Amniotic epithelial cell (primary cell): ENCODE measurements at places on chromosomes 7 and 10.
A peak's percentile ranks its signal among the peaks of the same experiment; 100 is the strongest.

GRCh38 chr7:103379270-103379975 lies 32.0 kb downstream of the PSMC2 start:
- DNase-seq: no peak

DNA sequence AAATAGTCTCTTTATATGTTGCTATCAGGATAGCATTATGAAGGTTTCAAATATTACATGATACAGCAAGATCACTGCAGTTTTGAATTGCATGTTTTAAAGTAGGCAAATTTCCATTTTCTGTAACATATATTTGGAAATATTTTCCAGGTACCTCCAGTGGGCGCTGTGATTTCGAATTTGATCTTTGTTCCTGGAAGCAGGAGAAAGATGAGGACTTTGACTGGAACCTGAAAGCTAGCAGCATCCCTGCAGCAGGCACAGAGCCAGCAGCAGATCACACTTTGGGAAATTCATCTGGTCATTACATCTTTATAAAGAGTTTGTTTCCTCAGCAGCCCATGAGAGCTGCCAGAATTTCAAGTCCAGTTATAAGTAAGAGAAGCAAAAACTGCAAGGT lies 299.0 kb downstream of the MALRD1 start:
- DNase-seq: peak; percentile 4

- DNase-seq: no peak
These were observed 13.7 kb downstream of the RHOBTB1 start for GRCh38 chr10:60930237-60930636.

DNA sequence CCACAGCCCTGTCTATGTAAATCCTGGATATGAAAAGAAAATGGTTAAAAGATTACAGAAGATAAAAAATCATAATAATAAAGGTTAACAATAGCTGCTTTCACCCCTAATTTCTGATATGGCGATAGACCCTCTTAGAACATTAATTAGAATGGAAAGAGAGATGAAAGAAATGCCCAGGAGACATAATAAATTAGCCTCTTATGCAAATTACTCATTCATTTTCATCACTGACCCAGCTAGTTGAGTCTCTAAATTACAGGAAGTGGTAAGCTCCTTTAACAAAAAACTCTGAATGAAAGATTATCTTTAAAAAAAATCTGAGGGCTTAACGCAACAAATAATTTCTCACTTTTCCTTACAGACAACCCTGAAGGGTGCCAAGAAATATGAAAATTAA lies 12.4 kb downstream of the GFRA1 start:
- DNase-seq: no peak

- peak; percentile 57 for DNase-seq
These were observed 22.0 kb downstream of the CRPPA start for GRCh38 chr7:16399265-16399831.

DNA sequence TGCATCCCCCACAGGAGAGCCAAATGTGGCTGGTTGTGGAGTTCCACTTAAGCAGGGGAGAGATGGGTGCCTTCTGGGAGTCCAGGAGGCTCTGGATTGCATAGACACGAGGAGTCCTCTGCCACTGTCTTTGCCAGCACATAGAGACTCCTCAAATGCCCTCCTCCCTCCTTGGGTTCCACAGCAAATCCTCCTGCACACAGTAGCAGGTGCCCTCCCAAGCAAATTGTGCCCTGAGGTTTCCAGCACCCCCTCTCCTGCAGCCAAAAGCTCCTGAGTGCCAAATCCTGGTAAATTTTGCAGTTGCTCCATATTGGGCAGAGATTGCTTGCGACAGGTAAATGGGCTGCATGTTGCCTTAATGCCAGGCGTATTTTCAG lies 5.8 kb downstream of the EVX1 start:
- no peak for DNase-seq

GRCh38 chr7:30596014-30596641 lies 1.4 kb downstream of the GARS1 start:
- peak; percentile 37 for DNase-seq
